ENCODE measurements at places on chromosomes 13 and 19. TPM values are rescaled to one million over a fixed set of nuclear protein-coding genes. Genes with fewer than 3 reads are reported as not detected.
A peak's percentile ranks its signal among the peaks of the same experiment; 100 is the strongest.

DNA sequence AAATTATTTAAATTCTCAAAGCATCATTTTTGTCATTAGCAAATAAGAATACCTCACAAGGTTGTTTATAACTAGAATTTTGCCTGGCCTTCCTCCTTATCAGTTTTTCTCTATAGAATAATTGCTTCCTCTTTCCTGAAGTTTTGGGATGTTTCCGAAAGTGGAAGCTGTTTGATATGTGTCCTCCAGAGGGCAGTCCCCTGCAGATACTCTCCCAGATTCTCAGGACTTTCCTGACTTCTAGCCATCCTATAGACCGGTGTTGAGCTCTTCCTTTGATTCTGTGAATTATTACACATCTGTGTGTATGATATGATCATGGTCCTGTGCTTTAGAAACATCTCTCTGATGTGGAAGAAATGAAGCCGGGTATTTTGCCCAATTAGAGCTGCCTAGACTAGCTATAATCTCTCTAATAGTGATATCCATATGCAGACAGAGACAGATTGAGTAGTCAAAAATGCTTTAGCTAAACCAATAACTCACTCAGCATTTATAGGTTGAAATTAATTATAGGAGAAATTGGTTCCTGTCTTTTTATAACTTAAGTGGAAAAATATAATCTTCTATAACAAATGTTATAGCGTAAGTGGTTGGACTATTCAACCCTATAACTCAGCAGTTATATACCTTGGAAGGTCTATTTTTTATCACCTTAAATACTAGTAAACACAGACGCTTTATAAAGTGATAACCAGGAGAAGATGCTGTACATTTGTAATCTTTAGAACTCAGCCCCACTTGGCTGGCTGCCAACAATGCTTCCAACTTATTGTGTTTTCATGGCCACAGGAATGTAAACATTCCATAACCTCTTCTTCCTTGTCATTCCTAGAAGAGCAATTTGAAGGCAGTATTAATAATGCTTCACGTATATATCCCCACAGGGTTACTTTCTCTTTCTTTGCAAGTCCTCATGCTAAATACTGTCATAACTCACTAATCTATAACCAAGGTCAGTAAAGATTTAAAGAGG lies 201.0 kb upstream of the RXFP2 start:
- DNase-seq = no peak

GRCh38 chr13:45048890-45049407 lies 59.6 kb downstream of the GPALPP1 start:
- DNase-seq = peak; percentile 23

DNA sequence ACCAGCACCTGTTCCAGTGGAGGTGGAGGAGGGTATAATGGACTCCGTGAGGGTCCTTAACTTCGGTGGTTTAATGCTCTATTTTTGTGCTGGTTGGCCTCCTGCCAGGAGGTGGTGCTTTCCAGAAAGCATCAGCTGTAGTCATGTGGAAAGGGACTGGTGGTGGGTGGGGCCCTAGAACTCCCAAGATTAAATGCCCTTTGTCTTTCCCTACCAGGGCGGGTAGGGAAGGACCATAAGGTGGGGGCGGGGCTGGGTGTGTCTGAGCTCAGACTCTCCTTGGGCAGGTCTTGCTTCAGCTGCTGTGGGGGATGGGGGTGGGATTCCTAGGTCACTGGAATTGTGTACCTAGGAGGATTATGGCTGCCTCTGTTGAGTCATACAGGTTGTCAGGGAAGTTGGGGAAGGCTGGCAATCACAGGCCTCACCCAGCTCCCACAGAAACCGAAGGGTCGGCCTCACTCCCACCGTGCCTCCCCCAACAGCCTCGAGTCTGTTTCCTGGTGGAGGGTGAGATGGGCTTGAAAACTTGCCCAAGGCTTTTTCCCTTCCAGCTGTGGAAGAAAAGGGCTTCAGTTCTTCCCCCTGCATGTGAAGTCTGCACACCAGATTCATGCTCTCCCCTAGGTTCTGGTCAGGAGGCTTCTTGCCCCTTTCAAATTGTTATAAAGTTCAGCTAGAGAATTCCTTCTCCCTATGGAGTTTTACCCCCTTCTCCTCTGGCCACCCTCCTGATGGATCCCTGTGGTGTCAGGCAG lies 60.3 kb upstream of the CLDN10 start:
- no peak for DNase-seq

DNA sequence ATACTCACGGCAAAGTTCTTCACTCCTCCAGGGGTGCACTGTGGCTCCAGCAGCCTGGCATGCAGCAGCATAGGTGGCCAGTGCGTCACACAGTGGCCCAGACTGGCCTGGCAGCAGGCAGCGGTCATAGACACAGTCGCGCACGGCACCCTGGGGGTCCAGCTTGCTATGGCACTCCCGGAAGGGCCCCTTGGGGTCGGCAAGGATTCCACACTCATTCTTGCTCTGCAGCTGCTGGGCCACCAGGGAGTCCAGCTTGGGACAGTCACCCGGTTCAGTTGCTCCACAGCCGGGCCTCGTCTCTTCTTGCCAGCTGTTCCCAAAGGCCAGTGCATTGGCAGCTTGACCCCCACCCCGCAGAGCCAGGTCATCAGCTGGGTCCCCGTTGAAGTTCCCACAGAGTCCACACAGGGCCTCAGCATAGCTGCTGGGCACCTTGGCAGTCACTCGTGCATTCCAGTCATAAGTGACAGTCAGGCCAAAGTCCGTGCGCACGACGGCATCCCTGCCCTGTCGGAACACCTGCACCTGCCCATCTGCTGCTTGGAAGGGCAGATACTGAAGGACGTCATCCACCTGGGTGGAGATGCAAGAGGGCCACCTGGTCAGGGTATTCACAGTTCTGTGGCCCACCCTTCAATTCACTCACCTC lies 20.6 kb downstream of the FCGBP start:
- DNase-seq = no peak

- DNase-seq = no peak
These were observed 2.0 kb upstream of the GPR32 start for GRCh38 chr19:50768277-50768676.

The DHPS gene
- total RNA-seq = 122 TPM

DNA sequence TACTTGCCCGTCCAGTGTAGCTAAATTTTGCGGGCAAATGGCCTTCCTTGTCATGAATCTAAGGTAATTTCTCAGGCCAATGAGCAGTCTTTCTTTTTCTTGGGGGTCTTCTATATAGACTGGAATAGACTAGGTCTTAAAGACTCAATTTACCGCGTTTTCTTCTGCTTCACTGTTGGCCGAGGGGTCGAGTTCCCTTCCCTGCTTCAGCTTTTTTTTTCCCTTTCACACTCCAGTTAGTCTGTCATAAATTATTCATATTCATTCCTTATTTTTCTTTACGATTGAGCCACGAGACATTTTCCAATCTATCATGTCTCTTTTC lies 276 bp downstream of the ALG11 start:
- DNase-seq = no peak

The MIR17HG gene
- total RNA-seq = 7.2 TPM

GRCh38 chr19:49567861-49568441 lies 12.4 kb downstream of the NOSIP start:
- DNase-seq = peak; percentile 94

- DNase-seq = no peak
These were observed 9.4 kb upstream of the DPY19L3 start for GRCh38 chr19:32396046-32396652.

GRCh38 chr13:59064042-59064441 lies 1099.7 kb downstream of the DIAPH3 start:
- DNase-seq = no peak

The RPL36 gene
- 984 TPM for total RNA-seq

The FFAR2 gene
- total RNA-seq = not detected

- DNase-seq = no peak
These were observed 13.2 kb downstream of the ADGRE3 start for GRCh38 chr19:14661372-14661924.

The APOC4 gene
- total RNA-seq = not detected

DNA sequence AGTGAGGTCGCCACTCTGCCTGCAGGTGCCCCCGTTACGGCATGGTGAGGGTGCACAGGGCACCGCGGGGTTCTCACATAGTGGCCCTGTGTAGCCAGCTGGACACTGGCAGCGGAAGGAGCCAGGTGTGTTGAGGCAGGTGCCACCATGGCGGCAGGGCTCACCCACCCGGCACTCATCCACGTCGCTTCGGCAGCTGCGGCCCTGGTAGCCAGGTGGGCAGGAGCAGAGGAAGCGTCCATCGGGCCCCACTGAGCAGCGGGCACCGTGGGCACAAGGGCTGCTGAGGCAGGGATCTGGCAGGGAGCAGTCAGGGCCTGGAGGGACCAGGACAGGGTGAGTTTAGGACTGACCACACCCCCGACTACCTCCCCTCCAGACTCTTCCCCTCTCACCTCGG lies 8.8 kb downstream of the NOTCH3 start:
- no peak for DNase-seq

The CGB3 gene
- total RNA-seq = not detected

The ANKLE1 gene
- total RNA-seq = 1.8 TPM

DNA sequence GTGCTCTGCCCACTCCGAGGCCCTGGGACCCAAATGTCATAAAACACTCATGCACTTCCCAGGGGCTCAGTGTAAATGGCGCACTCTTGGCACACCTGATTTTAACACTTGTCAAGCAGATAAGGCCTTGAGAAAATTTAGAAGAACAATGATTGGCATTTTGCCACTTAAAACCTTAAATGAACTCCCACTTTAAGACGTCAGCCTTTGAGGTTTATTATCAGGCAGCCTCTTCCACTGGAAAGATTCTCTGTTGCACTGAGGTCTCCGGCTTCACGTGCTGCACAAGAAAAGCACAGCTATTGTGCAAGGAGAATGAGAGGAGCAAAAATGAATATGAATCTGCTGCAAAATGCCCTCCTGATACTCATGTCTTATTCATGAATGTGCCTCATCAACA lies 38.5 kb upstream of the ATP11A start:
- DNase-seq = no peak

The KLK3 gene
- not detected for total RNA-seq

The OR10H1 gene
- total RNA-seq = not detected

The SCGB2B2 gene
- 0.74 TPM for total RNA-seq

- DNase-seq = no peak
These were observed 46.2 kb downstream of the RFXAP start for GRCh38 chr13:36865265-36865664.

The MBD3L2 gene
- total RNA-seq = not detected

- no peak for DNase-seq
These were observed 73.6 kb downstream of the COG3 start for GRCh38 chr13:45538382-45538781.

GRCh38 chr13:35849256-35849644 lies 281.9 kb downstream of the DCLK1 start:
- DNase-seq = no peak

DNA sequence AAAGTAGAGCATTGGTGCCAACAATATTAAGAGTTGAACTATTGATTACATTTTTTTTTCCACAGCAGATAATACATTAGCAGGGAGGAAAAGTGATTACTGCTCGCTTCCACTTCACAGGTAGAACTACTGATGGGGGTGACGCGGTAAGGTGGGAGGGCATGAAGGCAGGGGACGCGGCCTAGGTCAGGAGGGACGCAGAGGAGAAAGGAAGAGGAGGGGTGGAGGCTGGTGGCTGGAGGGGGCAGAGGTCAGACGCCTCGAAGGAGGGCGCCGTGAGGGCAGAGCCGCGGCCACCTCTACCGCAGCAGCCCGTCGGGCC lies 287 bp upstream of the B3GLCT start:
- DNase-seq = no peak

DNA sequence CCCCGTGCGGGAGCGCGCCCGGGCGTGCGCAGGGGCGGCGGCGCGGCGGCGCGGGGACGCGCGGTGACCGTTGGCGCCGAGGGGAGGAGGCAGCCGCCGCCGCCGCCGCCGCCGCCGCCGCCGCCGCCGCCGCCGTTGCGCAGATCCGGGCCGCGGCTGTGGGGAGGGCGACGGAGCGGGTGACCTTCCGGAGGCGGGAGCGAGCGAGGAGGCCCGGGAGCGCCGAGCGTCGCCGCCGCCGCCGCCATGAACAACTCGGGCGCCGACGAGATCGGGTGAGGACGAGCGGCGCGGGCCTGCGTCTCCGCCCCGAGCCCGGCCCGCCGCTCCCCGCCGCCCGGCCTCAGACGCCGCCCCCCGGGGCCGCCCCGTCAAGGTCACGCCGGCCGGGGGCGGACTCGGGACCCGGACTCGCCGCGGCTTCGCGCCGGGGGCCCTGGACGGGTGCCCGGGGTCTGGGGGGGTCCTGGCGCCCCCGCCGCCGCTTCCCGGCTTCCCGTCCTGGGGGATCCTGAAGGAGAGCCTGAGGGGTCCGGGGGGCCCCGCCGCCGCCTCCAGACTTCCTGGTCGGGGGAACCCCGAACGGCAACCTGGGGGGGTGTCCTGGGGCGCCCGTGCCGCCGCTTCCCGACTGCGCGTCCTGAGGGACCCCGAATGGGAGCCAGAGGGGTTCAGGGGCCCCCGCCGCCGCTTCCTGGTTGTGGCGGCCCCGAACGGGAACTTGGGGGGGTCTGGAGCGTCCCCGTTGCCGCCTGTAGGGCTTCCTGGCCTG lies at the start of gene DAZAP1:
Gene DAZAP1, plus strand, starts transcription at position 59 of the 772 bp plus-strand sequence. Its CDS starts 188 bp downstream, at position 247.
- DNase-seq = peak; percentile 41

- DNase-seq = no peak
These were observed 2.4 kb upstream of the F2RL3 start for GRCh38 chr19:16886305-16886880.

DNA sequence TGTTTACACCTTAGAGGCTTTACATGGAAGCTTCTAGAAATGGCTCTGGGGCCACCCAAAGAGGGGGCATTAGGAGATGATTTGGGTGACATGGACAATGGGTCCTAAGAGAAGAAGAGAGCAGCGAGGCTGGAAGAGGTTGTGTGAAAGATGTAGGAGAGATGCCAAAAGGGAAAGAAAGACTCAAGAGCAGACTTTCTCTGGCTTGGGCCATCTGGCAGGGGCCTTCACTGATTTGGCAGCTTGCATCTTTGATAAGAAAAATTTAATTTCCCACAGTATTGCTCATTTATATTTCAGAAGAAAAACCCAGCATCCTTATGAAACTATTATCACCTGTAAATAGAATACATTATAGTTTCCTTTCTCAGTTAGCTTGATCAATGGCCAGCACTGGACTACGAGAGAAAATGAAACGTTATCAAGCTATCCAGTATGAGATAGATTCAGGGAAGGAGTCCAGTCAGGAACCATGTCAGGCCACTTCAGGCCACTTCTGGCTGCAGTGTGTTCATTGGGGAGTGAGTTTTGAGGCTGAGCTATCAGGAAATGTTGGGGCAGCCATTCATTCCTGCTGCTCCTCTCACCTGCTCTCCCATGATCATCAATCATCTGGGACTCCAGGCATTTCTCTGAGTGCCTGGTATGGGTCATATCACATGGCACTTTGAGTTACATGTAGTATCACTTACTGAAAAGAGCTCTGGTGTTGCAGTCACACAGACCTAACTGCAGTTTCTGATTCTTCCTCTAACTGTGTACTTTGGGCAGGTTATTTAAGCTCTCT lies 10.3 kb downstream of the SCEL start:
- no peak for DNase-seq

The TSEN34 gene
- total RNA-seq = 10.1 TPM

DNA sequence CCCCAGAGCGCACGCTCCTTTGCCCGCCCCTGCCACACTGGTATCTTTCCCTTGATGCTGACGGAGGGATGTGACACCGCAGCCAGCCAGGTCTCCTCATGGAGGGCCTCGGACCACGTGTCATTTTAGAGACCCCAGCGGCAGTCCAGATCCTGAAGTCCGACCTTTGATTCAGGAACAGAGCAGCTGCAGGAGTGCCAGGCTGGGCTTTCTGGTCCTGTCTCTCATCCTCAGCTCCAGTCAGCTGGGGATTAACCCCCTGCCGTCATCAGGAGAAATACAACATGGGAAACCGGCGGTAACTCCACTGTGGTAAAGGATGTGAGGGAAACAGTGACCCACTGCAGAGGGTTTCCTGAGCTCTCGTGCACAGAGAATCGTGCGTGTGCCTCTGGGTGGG lies 140.6 kb downstream of the SIPA1L3 start:
- no peak for DNase-seq

Data from CD4-positive, CD25-positive, alpha-beta regulatory T cell (primary cell).